Activated gamma-delta T cell treated with Interleukin-2 at 50 U/mL for 16 hours (primary cell): ENCODE measurements at places on chromosomes 12 and 14.

DNA sequence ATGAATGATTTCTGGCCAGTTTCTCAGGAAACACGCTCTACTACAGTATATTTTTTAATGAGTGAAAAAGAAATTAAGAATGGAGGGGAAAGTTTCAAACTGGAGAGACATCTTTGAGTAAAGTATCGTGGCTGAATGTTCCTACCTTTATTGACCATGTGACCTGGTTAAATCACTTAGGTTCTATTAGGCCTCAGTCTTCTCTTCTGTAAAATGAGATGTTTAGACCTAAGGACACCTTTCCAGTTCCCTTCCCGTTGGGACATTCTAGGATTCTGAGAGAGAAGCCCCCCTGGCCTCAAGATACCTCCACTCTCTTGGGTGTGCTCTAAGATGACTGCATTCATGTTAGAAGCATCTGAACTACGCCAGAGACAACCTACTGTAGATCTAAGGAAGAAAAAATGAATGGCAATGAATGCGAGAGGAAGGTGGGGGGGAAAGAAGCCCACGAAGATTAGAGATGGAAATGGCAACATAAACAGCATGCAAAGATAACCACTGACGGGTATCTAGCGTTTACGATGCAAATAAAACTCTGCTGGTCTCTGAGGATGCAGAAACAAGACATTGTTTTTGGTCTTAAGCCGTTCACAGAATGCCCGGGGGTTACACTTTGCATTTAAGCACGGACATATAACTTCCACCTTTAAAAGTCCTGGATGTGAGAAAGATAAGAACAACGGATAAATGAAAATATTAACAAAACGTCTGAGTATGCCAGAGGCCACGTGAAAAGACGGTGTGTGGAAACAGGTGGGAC lies 599 bp upstream of the CPSF6 start:
- DNase-seq, result no peak

DNA sequence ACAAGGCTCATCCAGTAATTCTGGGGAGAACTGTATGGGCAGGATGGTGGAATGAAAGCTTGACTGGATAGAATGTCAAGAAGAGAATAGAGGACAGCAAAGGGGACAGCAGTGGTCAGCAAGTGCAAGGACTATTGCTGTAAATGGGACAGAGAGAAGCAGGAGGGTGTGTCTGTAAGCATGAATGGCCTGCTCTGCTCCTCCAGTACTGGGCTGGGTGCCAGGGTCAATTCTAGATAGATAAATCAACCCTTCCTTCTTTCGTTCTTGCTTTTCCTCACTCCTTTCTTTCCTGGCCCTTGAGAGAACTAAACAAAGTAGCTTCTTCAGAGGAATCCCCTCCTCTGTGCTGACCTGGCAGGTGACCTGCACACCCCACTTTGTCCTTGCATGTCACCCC lies 1019.2 kb downstream of the BCL11B start:
- DNase-seq, result no peak

DNA sequence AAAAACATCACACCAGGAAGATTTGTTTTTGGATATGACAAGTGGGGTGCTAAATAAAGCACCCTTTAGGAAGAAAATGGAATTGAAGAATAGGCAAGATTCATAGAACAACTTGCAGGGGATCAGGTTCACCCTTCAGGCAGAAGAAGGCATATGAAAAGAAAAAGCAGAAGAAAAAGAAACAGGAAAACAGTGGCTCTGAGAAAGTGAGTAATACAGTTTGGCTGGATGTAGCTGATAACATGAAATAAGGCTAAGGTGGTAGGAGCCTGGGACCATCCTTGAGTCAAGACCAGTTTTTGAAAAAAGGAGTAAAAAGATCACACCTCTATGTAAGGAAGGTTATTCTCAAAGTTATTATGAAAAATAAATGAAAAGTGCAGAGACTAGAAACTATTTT lies 42.4 kb downstream of the TRIP11 start:
- DNase-seq, result no peak

DNA sequence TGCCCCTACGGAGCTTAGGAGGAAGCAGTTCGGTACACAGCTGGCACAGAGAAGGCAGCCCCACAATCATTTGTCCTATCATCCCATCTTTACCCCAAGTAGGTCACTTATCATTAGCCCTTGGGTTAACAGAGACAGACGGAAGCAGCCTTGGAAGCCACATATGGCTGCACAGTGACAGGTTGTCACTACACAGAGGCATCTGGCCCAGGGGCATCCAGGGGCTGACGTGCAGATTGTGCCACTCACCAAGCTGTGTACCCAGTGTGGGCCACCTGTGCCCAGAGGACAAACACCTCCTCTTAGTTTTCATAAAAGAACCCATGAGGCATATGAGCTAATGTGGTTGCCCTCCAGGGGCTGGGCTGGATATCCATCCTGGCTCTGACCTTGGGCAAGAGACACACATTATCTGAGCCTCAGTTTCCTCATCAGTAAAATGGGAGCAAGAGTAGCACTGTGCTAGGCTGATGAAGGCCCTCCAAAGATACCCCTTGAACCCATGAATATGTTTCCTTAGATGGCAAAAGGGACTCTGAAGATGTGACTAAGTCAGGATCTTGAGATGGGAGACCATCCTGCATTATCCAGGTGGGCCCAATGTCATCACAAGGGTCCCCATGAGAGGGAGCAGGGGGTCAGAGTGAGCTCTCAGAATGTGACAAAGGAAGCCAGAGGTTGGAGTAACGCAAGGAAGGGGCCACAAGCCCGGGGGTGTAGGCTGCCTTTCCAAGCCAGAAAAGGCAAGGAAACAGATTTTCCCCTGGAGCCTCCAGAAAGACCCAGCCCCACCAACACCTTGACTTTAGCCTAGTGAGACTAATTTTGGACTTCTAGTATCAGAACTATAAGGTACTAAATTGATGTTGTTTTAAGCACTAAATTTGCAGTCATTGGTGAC lies 64.6 kb downstream of the C14orf132 start:
- DNase-seq, result no peak

DNA sequence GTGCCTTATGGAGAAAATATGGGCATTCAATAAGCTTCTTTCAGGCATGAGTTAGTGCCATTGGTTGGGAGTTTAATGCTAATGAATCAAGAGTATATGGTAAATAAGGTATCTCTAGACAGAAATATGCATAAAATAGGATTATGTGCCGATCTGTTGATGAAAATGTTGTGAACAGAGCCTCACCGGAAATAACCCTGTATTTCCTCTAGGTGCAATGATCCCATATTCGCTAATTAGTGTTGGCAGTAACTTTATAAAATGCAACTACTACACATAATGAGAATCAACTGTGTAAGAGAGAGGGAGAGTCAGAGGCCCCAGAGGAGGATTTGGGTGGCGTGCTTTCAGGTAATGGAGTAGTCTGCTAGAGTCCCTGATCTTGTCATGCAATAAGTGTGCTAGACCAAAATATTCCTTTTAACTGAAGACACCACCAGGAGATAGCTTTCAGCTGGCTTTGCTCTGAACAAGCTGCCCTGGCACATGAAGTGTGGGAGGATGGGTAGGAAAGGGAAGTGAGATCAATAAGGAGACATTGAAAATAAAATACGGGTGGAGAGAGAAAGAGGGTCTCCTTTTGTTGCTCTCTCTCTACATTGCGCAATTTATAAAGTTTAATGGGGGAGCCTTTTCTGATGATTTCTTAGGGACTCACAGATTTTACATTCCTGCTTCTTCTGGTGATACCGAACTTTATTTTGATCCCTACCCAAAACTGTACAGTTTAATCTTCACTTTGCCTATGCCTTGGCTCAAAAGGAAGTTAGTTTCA lies 68.6 kb upstream of the PLXNC1 start:
- DNase-seq, result no peak

- no peak for DNase-seq
Measured at GRCh38 chr14:92644970-92645515, 103.4 kb downstream of the LGMN start.

DNA sequence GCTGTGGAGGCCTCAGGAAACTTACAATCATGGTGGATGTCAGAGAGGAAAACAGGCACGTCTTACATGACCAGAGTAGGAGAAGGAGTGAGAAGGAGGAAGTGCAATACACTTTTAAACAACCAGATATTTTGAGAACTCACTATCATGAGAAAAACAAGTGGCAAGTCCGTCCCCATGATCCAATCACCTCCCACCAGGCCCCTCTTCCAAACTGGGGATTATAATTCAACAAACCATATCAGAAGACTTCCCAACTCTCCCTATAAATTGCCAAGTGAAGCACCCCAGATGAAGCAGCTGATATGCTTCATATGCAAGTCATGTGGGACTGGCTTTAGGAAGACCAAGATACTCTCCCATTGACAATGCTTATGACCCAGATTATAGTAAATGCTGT lies 11.6 kb upstream of the ACSM4 start:
- DNase-seq, result no peak

- peak; percentile 42 for DNase-seq
Measured at GRCh38 chr14:22973217-22974032, 8.9 kb downstream of the AJUBA start.

DNA sequence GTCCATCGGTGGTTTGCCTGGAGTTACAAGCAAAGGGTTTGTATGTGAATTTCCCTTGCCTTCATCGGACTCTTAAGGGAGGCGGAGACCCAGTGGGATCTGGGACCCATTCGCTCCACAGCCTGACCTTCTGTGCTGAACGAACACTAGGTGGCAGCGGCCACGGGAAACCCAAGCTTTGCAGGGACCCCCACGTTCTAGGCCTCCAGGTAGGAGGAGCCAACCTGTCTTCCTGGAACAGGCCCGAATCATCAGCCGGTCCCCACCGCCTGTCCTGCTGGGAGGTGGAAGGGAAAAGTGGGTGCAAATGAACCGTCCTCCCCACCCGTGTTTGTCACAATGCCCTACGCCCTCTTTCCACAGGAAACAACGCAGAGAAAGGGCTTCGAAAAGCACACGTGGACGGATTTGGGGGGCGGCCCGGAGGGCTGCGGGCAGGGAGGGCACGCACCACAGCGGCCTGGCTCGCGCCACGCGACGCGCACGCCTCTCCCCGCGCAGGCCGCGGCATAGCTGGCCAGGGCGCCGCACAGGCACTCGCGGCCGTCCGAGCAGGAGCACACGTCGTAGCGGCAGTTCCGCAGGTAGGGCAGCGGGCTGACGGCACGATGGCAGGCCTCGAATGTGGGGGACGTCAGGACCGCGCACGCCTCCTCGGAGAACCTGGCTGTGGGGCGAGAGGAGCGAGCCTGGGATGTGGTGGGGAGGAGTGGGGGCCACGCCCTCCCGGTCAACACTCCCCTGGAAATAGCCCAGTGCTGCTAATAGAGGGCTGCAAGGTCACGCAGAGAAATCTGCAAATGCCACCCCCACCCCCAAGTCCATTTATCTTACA lies 67.8 kb downstream of the VWF start:
- DNase-seq, result peak; percentile 50

- no peak for DNase-seq
Measured at GRCh38 chr14:101473045-101473729, 88.1 kb upstream of the DIO3 start.

- DNase-seq, result no peak
Measured at GRCh38 chr14:49939884-49940510, 47.1 kb downstream of the ARF6 start.

DNA sequence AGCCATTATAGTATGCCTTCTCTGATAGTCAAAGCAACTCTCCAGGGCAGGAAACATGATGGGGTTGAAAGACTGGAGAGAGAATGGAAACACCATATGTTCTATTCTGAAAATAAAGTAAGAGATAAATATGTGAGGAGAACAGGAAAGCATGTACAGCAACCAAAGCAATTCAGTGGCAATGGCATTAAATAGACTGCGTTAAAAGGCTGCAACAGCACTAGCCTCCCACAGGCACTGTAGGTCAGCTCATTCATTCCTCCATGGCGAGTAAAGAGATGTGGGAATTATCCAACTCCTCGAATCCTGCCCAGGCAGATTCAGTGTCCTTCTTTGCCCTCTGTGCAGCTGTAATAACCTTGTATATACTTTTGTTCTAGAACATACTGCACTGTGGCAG lies 43.8 kb downstream of the ANO6 start:
- no peak for DNase-seq

DNA sequence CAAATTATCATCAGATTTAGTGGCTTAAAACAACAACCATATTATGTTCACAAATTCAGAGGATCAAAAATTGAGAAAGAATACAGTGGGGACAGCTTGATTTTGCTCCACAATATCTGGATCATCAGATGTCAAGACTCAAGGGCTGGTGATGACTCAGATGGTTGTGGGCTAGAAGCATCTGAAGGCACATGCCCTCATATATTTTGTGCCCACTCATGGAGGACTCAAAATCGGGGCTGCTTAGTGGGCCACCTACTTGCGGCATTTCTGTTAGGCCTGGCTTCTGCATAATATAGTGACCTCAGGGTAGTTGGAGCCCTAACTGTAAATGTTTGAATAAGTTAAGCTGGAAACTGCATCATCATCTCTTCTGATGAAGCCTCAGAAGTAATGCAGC lies 584.5 kb downstream of the SLC16A7 start:
- DNase-seq, result no peak

- peak; percentile 66 for DNase-seq
Measured at GRCh38 chr14:99995700-99996356, 69.4 kb upstream of the EVL start.

GRCh38 chr12:4272424-4273272 lies 914 bp upstream of the CCND2 start:
- DNase-seq, result peak; percentile 69

GRCh38 chr14:65213316-65213715 lies 111.0 kb upstream of the MAX start:
- DNase-seq, result no peak

DNA sequence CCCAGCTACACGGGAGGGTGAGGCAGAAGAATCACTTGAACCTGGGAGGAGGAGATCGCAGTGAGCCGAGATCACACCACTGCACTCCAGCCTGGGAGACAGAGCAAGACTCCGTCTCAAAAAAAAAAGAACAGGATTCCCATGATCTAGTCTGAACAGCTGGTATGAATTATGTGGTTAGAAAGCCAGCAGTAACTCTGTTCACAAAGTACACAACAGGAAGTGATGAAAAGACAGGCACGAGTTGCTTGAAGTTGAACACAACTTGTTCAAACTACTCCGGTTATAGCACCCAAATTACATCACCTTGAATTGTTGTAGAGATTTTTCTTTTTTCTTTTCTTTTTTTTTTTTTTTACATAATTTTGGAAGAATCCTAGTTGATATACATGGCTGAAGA lies 238.8 kb upstream of the RGS6 start:
- no peak for DNase-seq

- no peak for DNase-seq
Measured at GRCh38 chr12:94710933-94711332, 60.6 kb upstream of the TMCC3 start.

DNA sequence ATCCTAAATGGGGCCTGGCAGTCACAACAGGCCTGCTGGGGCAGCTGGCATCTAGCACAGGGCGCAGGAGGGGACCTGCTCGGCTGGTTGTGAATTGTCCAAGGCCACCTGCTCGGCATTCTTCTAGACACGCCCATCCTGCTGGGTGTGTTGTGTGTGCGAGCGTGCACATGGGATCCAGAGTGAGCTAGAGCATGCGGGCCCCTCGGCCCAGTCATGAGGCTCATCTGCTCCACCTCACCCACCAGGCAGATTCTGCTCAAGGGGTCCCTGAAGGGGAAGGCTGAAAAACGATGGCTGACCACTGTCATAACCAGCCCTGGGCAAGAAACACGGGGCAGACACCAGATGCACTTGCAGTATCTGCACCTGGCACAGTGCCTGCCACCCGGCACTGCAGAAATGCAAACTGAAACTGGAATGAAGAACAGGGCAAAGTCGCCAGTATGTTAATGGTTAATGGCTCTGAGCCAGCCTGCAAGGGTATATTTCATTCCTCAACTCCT lies 31.8 kb downstream of the MAX start:
- no peak for DNase-seq

GRCh38 chr12:92108651-92109050 lies 37.0 kb downstream of the BTG1 start:
- DNase-seq, result no peak

GRCh38 chr12:81329085-81329484 lies 251.2 kb downstream of the ACSS3 start:
- DNase-seq, result no peak

- no peak for DNase-seq
Measured at GRCh38 chr12:79547735-79548609, 142.8 kb downstream of the PAWR start.
